A172 (cell line): ENCODE measurements at places on chromosomes 2 and 18. TPM values are rescaled to one million over a fixed set of nuclear protein-coding genes. Genes with fewer than 3 reads are reported as not detected.

DNA sequence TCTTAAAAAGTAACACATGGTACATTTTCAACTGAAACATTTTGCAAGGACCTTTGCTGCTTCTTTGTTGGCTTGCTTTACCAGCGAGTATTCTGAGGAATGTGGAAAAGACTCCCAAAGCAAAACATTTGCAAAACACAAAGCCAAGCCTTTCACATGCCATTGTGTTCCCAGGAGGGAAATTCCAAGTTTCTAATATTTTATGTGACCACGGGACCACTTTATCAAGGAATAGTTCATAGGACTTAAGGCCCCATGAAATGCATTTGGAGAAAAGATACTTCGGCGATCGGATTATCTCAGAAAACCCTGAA lies 26.2 kb downstream of the CYP27C1 start:
- no peak for DNase-seq

DNA sequence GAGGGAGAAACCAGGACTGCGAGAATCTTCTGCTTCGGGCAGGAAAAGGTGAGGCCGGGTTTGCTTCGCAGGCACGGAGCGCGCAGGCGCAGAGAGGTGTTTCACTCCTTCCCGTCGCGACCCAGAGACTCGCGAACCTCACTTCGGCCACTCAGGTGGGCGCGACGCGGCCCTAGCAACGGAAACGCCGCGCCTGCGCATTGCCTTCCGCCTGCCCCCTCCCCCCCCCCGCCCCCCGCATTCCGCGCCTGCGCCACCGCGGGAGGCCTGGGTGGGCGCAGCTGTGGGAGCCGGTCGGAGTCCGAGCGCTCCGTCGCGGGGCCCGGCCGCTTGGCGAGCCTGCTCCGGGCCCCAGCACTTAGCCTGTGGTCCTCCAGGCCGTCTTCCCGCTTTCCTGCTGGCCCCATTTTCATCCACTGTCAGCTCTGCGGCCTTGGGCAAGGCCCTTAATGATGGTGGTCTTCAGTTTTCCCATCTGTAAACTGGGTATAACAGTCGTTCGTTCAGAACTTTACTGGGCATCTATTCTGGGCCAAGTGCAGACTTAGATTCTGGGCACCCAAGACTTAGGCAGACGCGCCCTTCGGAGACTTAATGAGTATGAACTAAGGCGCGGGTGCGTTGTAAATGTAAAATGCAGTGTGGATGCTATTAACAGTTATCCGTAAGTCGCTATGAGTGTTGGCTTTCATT lies 62.1 kb upstream of the ACKR3 start:
- DNase-seq: no peak

DNA sequence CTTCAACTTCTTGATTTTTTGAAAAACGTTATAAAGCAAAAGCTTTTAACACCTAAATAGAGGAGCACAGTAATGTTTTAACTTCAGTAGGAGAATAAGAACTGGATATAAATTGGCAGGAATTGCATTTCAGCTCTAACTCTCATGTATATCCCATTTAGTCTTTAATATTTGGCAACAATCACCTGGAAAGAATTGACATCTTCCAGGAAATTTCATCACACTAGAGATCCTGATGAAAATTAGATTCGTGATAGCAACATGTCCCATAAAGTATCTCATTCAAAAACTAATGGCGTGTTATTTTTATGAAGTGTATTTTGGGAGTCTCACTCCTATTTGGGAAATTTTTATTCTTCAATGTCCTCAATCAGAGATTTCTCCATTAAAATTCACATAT lies 131.1 kb upstream of the DNAJC10 start:
- no peak for DNase-seq

DNA sequence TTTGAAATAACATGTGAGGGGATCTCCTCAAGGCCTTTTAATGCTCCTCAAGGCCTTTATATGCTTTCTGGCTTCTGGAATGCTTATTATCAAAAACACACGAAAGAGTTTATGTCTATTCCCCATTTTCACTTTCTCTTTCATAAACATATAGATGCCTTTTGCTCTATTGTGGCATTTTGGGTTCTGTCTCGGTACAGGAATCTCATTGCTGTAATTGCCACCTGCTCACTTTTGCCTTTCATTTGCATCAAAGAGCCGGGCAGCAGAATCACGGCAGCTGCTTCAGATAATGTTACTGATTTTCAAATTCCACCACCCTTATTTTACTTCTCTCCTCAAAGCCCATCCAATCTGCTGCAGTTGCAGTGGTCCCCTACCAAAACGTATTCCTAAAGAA lies 54.8 kb upstream of the LPIN2 start:
- no peak for DNase-seq

- DNase-seq: no peak
Measured at GRCh38 chr2:33503002-33503401, 26.6 kb downstream of the RASGRP3 start.

CREG2 gene
- 0.62 and 0.69 TPM in 2 replicates for total RNA-seq
